ENCODE measurements at places on chromosomes 11 and 22.
A peak's percentile ranks its signal among the peaks of the same experiment; 100 is the strongest.

DNA sequence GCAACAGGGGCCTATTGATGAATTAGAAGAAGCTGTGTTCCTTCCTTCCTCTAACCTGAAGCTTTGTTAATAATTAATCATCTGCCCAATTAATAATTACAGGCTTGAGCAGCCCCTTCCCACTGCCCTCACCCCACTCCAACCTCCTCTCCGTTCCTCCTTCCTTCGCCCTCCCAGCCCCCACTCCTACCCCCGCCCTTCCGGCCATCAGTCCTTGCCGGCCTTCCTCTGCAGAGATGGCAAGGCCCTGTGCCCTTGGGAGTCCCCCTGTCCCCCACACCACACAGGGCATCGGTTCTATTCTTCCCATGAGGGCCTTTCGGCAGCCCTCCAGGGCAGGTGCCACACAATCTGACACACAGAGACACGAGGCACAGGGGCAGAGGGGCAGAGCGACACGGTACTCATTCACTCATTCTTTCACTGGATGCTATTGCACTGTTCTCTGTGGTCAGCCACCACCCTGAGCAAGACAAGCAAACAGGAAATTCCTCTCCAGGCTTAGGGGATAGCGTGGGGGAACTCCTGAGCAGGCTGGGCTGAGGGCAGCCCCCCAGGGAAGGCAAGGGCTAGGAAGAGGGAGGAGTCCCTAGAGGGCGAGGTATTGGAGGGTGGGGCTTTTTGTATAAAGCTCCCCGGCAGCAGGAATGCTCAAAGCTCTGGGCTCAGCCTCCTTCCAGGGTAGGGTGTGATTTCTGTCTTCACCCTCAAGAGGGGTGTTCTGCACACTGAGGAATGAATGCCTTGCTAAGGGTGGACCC lies 14.7 kb downstream of the MGAT3 start:
- no peak for DNase-seq

- DNase-seq, result no peak
These were observed 7.0 kb downstream of the TNNI2 start for GRCh38 chr11:1845561-1846452.

GRCh38 chr22:18091916-18092526 lies 14.2 kb downstream of the PEX26 start:
- DNase-seq, result no peak

- DNase-seq, result peak; percentile 48
These were observed 9.7 kb downstream of the CLMP start for GRCh38 chr11:123185326-123185725.

- no peak for DNase-seq
These were observed 22.0 kb downstream of the TMEM184B start for GRCh38 chr22:38250643-38251340.

DNA sequence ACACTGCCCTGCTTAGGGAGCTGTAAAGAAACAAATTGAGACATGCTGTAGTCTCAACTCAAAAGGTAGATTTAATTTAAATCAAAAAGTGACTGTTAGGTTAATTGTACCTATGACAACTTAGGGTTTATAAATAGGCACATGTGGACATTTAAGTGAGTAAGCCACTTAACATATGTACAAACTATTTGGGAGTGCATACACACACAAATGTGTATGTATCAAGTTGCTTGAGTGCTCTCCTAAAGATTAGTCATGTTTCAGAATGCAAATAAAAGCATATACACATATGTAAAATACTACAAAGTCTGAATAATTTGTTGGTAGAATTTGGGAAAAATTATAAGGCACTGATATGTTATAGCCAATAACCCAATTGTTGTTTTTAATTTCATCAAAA lies 1435.7 kb downstream of the LRRC4C start:
- no peak for DNase-seq

- no peak for DNase-seq
These were observed 4.9 kb upstream of the OR2AT4 start for GRCh38 chr11:75101424-75102128.

DNA sequence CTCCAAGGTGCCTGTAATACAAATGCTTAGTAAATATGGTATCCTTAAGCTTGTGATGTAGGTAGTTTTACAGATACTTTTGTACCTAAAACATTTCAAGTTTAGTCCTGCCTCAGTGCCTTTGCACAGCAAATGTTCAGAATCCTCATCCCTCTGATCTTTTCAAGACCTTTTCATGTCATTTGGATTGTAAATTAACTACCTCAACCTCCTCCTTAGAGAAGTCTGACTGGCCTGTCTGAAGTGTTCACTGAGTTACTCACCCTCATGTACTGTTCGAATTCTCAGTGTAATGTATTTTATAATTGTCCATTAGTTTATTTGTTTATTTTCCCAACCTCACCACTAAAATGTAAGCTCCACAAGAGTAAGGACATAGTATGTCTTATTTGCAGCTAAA lies 147.5 kb downstream of the ELP4 start:
- DNase-seq, result no peak

- peak; percentile 51 for DNase-seq
These were observed 169.0 kb downstream of the TBC1D22A start for GRCh38 chr22:46931414-46931813.

DNA sequence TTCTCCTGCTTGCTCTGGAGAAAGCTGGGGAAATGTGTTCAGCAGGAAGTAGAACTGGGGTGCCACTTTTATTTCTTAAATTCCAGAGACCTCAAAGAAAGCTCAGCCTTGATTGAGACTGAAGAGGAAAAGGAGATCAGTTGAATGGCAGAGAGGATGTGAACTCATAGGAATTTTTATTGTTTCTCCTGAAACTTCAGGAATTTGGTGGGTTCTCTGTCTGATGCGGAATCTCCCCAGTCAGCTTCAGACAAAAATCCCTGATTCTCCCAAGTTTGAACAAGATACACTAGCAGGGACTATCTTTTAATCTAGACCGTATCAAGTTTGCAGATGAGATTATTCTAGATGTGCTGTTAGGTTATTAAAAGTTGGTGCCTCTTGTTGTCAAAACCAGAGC lies 23.0 kb downstream of the EHF start:
- DNase-seq, result no peak

DNA sequence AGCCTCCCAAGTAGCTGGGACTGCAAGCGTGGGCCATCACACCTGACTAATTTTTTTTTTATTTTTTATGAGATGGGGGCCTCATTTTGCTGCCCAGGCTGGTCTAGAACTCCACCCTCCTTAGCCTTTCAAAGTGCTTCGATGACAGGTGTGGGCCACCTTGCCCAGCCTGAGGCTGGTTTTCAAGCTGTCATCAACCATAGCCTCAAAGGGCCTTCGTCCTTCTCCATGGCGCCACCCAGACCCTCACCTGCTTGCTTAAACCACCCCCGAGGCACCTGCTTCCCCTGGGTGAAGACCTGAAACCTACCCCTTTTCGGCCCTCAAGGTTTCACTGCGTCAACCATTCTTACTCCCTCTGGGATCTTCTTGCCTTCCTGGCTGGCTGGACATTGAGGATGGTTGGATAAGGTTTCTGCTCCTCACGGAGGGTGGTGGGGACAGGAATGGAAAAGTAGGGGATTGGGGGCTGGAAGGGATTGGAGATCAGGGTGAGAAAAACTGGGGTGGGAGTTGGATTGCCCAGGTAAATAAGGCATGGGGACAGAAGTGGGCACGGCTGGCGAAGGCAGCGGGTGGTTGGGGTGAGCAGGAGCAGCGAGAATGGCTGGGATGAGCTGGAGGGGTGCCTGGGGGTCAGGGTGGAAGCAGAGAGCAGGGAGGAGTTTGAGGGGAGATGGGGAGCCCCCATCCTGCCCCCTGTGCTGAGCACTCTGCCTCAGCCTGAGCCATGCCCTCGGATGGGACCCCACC lies 2.8 kb upstream of the ACR start:
- DNase-seq, result no peak

GRCh38 chr22:22520667-22521602 lies 865 bp upstream of the ZNF280A start:
- DNase-seq, result peak; percentile 5

- DNase-seq, result no peak
These were observed 1390.7 kb downstream of the FAM181B start for GRCh38 chr11:81342966-81343365.

GRCh38 chr11:114110952-114111947 lies 51.7 kb downstream of the ZBTB16 start:
- no peak for DNase-seq

- DNase-seq, result no peak
These were observed 188.8 kb downstream of the SNX19 start for GRCh38 chr11:130727157-130728119.

GRCh38 chr11:120208001-120208441 lies 2.8 kb upstream of the OAF start:
- no peak for DNase-seq

GRCh38 chr11:44851496-44851895 lies 99.2 kb downstream of the TP53I11 start:
- no peak for DNase-seq

- peak; percentile 32 for DNase-seq
These were observed 4.3 kb upstream of the WT1 start for GRCh38 chr11:32439501-32440210.

DNA sequence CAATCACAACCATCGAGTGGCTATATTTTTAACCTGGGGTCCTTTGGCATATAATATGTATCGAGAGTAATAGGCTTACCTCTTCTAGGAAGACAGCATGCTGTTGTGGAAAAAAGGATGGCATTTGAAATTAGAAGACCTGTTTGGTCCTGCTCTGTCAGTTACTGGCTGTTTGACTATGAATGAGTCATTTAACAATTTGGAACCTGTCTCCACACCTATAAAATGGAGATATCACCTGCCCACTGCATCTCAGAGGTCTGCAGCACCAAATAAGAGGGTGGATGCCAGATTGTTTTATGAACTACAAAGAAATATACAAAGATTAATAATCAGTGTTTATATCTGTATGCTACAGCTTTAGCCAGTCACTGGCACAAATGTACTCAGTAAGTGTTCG lies 60.8 kb downstream of the SLC25A17 start:
- DNase-seq, result no peak

- no peak for DNase-seq
These were observed 70.7 kb downstream of the FLI1 start for GRCh38 chr11:128764424-128765095.

GRCh38 chr11:27524155-27524554 lies 17.6 kb upstream of the LIN7C start:
- peak; percentile 83 for DNase-seq

DNA sequence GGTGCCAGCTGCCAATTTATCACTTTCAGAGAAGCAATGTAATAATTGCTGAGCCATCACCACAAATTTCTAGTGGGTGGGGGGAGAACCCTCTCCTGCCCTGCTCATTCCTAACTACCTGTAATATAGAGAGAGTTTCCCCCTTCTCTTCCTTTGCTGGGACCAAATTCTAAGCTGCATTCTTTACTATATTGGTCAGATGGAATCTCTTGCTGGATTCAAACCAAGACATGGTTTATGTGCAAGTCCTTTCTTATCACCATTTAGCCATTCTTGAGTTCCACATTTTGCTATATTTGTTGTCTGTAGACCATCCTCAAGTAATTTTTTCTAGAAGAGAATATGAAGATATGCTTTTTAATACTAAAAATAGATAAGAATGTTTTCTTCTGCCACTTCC lies 452.1 kb downstream of the MN1 start:
- DNase-seq, result no peak

- no peak for DNase-seq
These were observed 24.1 kb upstream of the THY1 start for GRCh38 chr11:119446871-119447663.

- DNase-seq, result no peak
These were observed 702 bp downstream of the SYN3 start for GRCh38 chr22:33057363-33057995.

- DNase-seq, result no peak
These were observed 16.7 kb downstream of the ATG2A start for GRCh38 chr11:64900263-64900678.

- DNase-seq, result no peak
These were observed 9.4 kb downstream of the BCL2L13 start for GRCh38 chr22:17647991-17648390.

DNA sequence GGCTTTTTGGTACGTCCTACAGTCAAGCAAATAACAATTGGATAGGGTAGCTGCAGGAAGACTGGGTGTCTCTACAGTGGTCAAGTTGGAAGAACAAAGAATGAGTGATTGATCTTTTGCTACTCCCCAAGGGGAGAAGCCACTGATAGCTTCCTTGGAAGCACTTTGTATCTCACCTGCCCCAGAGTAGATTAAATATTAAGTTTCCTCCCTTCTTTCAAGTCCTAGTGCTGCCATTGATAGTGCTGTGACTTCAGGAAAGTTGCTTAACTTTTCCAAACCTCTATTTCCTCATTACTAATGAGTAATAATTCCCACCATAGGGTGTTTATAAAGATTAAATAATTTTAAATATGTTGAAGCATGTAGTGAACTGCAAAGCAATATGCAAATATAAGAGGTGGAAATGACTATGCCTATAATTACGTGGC lies 35.6 kb upstream of the EHF start:
- DNase-seq, result no peak

DNA sequence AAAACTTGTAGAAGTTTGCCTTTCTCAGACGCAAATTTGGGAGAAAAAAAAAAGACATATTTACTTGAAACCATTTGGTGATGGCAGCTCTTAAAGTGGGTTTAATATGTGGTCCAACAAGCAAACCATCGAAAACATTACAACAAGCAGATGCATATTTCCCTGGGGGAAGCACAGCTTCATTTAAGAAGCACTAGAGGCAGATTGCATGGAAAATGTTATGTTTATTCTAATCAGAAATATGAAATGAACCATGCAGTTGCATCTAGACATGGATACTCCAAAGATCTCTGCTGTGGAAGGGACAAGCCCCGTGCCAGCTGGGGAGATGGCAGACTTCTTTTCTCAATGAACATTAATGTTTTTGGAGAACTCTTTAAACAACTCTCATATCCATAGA lies 57.4 kb upstream of the PARVA start:
- no peak for DNase-seq

GRCh38 chr11:31110830-31111229 lies 258.7 kb downstream of the DCDC1 start:
- no peak for DNase-seq

- DNase-seq, result peak; percentile 79
These were observed 4.5 kb upstream of the TIMP3 start for GRCh38 chr22:32796865-32797573.

GRCh38 chr11:72673284-72673942 lies 809 bp downstream of the PDE2A start:
- DNase-seq, result peak; percentile 65
